ENCODE measurements at places on chromosomes 6 and 20.
A peak's percentile ranks its signal among the peaks of the same experiment; 100 is the strongest.

GRCh38 chr6:139135578-139136545 is 982 bp downstream of the HECA start:
- peak; percentile 46 for DNase-seq

DNA sequence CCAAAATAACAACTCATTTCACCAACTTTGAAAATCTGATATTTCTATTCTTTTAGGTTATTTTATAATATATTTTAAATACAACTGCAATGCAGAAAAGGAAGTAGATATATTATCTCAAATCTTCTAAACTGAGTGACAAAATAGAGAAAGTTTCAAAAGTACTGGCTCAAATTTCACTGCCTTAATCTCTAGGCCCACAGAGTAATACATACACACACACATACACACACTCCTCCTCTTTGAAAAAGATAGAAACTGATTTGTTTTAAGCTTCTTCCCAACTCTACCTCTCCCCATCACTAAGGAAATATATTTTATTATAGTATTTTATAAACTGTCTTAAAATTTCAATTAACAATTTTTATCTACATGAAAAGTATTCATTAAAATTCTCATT is 36.2 kb downstream of the ARHGAP18 start:
- DNase-seq, result no peak

GRCh38 chr6:159935065-159935464 is 33.8 kb upstream of the IGF2R start:
- no peak for DNase-seq

DNA sequence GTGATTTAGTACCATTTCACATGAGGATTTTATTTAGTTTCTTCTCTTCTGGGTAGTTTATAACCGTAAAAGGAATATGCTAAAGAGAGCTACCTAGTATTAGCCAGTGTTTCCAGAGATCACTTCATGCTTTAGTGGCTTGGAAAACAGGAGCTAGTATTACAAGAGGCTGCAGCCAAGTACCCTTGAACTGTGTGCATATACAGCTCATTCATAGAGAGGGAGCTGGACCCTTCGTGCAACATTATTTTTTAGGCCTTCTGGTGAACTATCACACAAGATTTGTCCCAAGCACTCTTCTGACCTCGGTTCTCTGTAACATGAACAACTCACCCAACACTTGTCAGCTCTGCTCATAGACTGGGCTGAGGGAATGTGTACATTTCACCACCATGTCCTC is 74.9 kb upstream of the RIN2 start:
- no peak for DNase-seq

- DNase-seq, result no peak
These were observed 81.0 kb downstream of the INSM1 start for GRCh38 chr20:20448881-20449280.

GRCh38 chr20:873875-874607 is 40.5 kb downstream of the FAM110A start:
- DNase-seq, result no peak

- DNase-seq, result no peak
These were observed 25.1 kb downstream of the PRKN start for GRCh38 chr6:162702446-162702845.

DNA sequence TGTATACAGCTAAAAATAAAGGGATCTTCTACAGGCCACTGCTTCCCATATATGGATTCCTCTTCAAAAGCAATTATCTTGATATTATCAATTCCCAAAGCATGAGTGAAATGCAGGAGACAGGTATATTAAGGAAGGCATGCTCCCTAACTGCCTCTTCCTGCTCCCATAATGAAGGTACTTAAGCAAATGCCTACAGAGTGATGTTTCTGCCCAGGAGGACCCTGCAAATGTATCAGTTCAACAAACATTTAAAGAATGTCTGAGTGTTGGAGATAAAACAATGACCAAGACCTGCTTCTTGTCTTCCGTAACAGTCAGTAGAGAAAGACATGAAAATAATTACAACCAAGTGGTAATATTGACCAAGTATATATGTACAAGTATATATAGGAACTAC is 4.2 kb downstream of the UBE2J1 start:
- no peak for DNase-seq

- DNase-seq, result no peak
These were observed 74.2 kb upstream of the QKI start for GRCh38 chr6:163340201-163340887.

DNA sequence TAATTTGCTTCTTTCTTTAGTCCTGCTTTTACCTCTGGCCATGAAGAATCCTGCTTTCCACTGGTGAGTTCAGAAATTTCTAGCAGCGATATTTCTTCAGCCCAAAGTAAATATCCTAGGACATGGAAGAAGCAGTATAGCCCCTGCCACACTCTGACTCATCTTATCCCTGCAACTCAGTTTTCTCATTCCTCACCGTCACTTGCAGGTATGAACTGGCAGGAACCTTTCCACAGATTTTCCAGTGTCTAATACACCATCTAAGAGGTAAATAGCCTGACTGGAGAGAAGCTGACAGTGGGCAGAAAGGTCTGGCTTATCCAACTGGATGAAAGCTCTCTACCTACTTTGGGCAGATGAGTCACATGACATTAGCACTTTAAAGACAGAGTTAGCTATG is 816.7 kb upstream of the FLRT3 start:
- DNase-seq, result no peak

GRCh38 chr6:31157513-31158139 is at the start of gene CCHCR1:
TSS of gene CCHCR1 (minus strand) at chr6:31157802. CDS start at chr6:31157600, 202 bp downstream.
- no peak for DNase-seq

GRCh38 chr6:152416652-152417051 is 220.5 kb downstream of the SYNE1 start:
- DNase-seq, result no peak

DNA sequence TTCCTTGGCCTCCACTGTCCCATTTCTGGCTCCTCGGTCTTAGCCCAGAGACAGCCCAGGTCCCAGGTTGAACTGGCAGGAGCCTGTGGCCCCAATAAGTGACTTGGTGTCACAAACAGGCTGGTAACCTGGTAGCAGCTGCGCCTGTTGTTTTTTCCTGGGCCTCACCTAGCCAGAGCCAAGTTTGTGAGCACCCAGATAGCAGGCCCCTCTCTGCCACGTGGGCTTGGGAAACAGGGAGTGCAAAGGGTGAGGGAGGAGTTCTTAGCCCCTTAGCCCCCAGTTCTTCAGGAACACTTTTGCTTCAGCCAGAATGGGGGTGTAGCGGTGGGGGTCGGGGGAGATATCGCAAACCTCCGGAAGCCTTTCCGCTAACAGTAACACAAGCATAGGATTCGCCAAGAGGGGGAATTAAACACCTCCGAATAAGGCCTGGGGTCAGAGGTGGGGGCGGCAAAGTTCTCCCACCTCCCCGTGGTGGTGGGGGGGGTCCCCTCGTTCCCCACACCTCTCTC is 760 bp downstream of the C6orf132 start:
- DNase-seq, result no peak

GRCh38 chr6:113403966-113404595 is 453.1 kb upstream of the MARCKS start:
- DNase-seq, result no peak

- no peak for DNase-seq
These were observed 132.8 kb upstream of the AGPAT4 start for GRCh38 chr6:161406646-161407045.

- DNase-seq, result no peak
These were observed 311.5 kb downstream of the HDGFL1 start for GRCh38 chr6:22880686-22881433.

GRCh38 chr6:112335736-112336135 is 11.4 kb upstream of the RFPL4B start:
- DNase-seq, result no peak

DNA sequence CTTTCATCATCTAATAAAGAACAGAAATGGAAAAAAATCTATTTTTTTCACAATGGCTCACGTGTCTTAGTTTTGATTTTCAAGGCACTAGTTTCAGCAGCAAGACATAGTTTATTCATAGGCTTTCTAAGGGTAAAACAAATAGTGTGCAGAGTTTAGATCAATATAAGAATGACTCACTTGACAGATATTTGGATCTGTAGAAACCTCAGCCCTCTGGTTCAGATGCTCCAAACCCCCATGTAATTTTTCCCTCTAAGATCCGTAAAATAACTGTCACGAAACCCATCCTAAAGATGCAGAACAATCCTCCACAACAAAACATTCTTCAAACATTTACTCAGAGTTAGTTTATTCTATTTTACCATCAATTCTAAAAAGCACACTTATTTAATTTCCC is 43.4 kb downstream of the IYD start:
- no peak for DNase-seq
